ENCODE measurements at places on chromosomes 11 and 22. TPM values are rescaled to one million over a fixed set of nuclear protein-coding genes. Genes with fewer than 3 reads are reported as not detected.

DNA sequence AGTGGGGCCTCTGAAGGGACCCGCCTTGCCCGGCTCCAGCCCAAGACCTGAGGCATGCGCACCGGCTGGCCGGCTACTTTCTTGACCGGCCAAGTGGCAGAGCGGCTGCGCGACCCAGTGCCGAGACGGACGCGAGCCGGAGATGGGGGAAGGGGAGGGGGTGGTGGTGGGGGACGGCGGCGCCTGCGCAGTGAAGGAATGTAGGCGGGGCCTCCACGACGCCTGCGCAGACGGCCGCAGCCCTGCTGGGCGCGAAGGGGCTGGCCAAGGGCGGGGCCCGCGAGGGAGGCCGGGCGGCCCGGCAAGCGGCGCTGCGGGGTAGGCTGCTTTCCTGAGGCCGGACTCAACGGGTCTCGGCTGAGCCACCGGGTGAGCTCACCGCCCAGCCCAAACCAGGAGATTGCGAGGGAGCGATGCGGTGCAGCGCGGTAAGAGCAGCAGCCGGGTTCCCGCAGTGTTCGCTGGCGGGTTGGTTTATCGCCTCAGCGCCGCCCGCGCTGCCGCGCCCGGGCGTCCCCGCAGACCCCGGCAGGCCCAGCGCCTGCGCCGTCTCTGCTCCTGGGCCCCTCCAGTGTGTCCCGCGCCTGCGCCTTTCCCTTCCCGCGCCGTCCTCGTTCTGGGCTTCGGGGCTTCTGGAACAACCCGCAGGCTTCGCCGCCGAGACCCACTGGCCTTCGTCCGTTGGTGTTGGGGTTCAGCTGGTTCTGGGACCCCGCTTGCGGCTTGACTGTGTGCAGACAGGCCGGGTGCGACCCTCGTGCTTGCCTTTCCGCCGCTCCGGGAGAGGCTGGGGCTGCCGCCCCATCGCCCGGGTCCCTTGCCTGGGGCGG lies at the start of gene SPECC1L:
Gene SPECC1L (plus strand): TSS at position 276 of the 830 bp plus-strand sequence. CDS start 31,401 bp downstream, outside the sequence.
- no peak for DNase-seq

ZNRF3 gene
- 15.6 TPM for total RNA-seq

PICK1 gene
- 38.7 TPM for total RNA-seq

DNA sequence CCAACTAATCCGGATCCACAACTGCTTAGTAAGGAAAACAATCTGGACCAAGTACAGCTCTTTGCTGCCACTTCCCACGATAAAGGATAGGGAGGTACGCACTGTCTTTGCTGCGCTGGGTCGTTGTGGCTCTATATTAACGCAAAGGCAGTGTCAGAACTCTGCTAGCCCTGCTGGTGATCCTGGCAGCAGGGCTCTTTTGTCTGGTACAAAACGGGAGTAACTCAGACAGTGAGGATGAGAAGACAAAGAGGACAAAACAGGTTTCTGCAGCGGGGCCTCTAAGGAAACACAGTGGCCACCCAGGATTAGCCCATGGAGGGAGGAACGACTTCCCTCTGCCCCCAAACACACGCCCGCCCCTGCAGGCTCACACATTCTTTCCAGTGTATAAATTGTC lies 26.1 kb downstream of the GAL start:
- no peak for DNase-seq

ELFN2 gene
- total RNA-seq, result 4.6 TPM

- peak; percentile 85 for DNase-seq
These were observed 35.2 kb downstream of the LRFN4 start for GRCh38 chr11:66891851-66892660.

- DNase-seq, result no peak
These were observed 857 bp downstream of the ARCN1 start for GRCh38 chr11:118572981-118573550.

DNA sequence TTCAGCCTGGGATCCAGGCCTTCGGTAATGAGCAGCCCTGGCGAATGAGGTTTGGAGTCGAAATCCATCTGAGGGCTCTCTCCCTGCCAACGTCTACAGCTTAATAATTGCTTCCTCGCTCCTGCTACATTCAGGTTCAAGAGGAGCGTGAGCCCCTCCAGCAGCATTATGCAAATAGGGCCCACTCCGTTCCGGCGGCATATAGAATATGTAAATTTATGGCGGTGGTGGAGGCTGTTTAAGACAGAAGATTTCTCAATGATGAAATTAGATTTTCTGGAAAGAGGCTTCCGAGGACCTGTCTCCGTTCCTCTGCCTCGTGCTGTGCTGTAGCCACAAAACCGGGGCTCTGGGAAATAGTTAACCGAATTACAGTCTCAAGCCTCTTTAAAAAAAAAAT lies 402.8 kb downstream of the MIAT start:
- no peak for DNase-seq

DNA sequence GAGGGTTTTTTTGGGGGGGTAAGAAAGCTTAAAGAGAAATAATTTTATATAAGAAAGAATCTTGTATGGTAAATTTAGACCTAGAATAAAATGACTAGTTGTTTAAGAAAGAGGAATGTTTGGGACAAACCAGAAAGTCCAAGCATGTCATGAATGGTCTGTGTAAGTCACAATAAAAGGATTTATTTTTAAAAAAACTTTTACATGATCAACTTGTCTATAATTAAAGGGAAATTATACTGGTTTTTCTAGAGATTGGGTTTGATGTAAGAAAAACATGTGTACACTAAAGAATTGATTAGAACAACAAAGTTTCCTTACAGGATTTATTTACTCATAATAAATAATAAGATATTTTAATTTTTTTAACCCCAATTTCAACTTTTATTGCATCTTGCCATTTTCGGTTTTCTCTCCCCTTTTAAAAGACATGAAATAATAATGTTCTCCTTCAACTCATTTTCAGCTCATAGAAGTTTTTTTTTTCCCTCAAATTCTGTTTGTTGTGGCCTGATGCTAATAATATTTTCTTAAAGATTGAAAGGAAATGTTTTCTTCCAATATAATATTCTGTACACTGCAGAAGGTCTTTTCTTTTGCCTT lies 35.4 kb upstream of the INCENP start:
- DNase-seq, result no peak

- DNase-seq, result no peak
These were observed 9.4 kb upstream of the NPTXR start for GRCh38 chr22:38853196-38853651.

GRCh38 chr11:117921456-117921855 lies 7.7 kb downstream of the TMPRSS13 start:
- DNase-seq, result no peak

DNA sequence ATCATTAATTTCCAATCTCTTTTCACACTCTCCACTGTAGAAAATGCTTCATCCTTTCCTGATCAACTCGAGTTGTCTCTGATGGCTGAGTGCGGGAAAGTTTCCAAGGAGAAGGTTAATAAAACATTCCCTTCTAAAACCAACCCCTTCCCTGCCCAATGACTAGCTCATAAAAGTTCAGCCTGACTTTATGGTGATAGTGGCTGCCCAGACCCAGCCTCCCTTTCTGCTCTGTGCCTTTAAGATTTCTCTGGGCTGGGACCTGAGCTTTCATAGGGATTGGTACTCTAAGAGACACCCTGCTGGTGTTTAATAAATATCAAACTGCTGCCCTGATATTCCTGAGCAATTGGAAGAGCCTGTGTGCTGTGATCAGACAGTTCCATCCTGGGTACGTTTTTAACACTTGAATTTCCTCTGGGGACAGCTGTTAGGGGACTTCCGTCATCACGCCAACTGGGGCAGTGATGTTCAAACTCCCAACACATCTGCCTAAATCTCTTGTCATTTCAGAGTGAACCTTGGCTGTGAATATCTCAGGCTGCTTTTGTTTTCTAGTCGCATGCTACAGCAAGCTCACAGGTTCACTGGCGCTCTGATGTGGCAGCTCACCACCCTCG lies 195.0 kb upstream of the KIRREL3 start:
- no peak for DNase-seq

DNA sequence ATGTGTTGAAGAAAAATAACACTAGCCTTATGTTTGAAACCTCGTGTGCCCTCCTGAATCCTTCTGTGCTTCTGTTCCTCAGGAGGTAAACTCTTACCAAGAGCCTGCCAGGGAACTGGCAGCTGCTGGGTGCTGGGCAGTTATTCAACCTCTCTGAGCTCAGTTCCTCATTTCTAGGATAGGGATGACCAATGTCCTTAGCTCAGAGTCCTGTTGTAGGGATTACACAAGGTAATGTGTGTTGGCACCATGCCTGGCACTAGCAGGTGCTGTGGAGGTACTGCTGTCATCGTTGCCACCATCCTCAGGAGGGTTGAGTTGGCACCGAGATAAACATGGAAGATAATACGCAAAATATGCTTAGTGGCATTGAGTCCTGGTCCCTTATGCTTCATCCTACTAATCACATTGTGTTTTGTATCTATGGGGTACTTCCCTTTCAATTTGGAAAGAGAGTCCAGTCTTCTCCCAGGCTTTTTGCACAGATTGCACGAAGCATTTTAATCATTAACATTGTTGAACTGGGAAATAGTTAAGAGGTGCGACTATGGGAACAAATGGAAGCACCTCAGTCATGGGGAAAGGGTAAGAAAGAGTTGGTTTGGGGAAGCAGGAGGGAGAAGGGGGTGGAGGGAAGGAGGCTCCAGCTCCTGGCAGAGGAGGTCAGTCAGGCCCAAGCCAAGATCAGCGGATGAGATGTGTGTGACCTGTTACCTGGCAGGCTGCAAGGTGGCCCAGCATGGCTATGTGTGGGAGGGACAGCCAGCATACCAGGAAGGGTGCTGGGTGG lies 56.7 kb downstream of the CABIN1 start:
- DNase-seq, result peak; percentile 7

DNA sequence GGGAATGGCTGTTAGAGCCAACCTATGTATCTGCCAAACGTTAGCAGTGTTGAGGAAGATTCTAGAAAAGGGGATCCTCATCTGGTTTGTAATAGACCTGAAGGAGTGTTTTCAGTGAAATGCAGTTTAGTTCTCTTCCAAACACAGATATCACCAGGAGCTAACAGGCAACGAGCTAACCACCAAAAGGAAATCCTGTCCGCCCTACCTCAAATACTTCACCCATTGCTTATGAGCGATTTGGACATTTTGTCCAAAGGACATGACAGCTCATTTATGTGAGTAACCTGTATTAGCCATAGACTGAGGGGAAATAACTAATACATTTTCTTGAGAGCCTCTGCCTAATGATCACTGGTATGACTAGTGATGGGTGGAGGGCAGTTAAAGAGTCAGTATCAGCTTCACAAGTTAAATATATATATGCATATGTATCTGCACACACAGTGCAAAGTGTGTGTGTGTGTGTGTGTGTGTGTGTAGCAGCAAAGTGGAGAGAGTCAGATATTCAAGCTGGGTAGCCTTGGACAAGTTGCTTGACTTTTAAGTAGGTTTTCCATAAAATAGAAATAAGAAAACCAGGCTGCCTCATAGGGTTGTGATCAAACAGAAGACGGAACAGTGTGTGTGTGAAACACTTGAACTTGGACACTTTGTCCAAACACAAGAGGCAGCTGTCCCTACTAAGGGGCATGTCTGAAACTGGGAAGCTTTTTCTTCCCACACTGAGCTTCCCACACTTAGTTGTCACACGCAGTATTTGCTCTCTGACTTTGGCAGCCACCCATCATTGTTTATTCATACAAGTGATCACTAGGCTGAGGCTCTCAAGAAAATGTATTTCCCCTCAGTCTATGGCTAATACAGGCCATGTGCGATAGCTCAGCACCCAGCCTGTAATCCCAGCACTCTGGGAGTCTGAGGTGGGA lies 940 bp upstream of the C11orf91 start:
- DNase-seq, result no peak

CCDC89 gene
- total RNA-seq, result not detected

CCDC116 gene
- total RNA-seq, result 0.29 TPM

NLRP14 gene
- total RNA-seq, result not detected

DNA sequence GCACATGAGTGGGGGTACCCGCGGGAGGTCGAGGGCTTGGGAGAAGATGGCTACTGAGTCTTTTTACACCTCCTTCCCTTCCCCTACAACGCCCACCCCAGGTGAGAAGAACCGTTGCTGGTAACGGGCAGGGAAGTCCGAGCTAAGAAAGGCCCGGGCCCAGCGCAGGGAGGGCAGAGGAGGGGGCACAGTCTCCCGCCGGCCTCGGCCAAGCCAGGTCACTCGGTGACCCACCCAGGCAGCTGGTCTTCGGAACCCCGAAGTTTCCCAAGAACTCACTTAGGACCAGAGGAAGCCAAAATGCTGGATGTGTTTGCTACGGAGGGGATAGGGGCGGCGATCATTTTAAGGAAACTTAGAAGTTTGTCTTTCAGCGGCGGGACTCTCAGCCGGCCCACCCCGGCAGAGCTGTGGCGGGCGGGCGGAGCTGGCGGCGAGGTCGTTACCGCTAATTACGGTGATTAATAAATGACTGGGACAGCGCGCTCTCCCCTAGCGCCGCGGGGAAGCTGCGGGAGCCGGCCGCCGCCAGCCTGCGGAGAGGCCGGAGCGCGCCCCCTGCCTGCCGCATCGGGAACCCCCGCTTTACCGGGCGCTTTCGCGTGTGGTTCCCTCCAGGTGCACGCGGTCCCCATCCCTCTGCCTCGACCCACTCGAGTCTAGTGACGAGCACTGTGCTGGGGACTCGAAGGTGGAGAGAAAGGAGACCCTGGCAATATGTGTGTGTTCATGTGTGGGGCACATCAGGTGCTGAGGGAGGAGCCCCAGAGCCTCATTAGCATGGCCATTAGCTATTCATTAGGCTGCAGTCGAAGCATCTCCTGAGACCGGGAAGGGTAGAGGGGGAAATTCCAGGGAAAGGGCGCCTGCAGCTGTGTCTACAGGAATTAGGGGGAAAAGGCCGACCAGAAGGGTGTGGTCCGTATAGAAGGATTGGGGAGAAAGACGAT lies 945 bp downstream of the ROBO3 start:
- no peak for DNase-seq

DNA sequence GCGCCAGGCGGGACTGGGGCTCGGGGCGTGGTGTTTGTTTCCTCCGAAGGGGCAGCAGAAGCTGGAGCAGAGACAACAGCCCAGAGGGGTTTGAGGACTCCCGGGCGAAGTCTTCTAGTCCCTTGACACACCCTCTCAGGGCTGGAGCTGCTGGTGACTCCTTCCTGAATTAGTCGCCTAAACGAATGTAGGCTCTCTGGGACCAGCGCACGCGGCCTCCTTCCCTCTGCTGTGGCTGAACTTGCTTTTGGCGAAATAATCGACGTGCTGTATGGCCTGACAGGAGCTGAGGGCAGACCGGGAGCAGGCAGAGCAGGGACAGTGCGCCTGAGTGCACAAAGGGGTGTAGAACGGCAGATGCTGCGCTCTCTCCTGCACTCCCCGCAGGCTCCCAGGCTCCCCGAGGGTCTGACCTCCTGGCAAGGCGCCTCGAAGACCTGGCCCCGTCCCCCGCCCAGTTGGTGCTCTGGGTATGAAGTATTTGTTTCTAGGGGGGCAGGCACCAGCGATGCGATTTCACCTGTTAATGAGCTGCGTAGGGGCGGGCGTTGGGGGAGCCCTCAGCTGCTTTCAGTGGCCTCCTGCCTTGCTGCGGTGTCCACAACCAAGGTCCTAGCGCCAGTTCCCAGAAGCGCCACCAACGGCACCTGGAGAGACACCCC lies 5.3 kb downstream of the SLC17A6 start:
- no peak for DNase-seq

All from epithelial cell of proximal tubule (primary cell).